ENCODE measurements at places on chromosomes 6 and 20.

DNA sequence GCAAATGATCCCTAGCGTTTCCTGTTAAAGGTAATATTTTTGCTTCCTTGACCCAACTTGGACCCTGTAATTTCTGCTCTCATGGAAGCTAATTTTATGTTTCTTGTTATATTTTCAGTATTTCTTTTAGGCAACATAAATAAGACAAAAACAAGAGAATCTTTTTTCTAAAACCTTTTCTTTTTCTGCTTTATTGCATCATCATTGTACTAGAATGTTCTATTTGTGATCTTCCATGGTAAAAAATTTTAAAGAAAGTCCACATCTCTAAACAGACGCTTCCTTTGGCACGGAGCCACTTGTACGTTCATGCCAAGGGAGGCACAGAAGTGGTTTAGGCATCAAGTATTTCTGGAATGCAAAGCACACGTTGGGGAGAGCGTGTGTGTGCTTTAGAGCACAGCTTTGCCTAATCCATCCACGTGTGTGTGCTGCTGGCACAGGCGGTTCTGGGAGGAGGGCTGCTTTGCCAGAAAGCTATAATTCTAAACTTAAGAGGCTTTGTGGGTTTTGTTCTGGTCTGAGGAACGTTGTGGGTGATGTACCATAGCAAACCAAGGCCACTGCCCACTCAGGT is 98.3 kb downstream of the SASH1 start:
- DNase-seq: no peak

- no peak for DNase-seq
These were observed 8.9 kb upstream of the QKI start for GRCh38 chr6:163405412-163406309.

DNA sequence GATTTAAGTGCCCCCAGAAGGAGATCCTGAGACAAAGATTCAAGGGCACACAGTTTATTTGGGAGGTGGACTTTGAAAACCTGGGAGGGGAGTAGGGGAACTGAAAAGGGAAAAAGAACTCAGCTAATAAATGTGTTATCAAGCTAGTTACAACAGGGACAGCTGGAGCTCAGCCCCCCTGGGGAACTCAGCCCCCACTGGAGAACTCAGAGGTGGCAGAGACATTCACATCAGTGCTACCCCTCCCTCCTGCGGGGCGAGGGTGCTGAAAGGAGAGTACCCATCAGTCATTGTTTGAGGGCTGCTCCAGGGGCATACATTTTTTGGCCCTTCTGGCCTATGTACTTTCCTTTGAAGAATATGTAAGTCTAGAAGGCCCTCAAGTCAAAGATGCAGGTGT is 101.4 kb downstream of the LRFN2 start:
- no peak for DNase-seq

DNA sequence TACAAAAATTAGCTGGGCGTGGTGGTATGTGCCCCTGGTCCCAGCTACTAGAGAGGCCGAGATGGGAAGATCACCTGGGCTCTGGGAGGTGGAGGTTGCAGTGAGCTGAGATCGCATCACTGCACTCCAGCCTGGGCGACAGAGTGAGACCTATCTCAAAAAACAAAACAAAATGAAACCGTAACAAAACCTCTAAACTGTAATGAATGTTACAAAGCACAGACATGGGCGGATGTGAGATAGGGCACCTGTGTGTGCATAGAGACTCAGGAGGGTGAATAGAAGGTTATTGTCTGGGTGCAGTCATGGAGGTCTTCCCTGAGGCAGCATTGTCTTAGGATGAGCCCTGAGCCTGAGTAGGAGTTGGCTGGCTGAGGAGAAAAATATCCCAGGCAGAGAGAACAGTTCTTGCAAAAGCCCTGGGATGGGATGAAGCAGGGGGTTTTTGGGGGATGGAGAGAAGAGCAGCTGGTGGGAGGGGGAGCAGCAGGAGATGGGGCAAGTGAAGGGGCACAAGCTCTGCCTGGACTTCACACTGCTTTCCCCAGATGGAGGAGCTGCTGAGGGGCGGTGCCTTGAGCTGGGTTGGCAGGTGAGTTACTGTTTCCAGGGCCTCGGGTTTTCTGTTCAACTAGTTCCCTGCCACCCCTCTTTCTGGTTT is 5.2 kb downstream of the BCAS4 start:
- DNase-seq: no peak

GRCh38 chr6:139374357-139375225 is at the start of gene CITED2:
Gene CITED2 (minus strand): TSS chr6:139374648. CDS start chr6:139373944, 704 bp downstream.
- DNase-seq: peak; percentile 94

- no peak for DNase-seq
These were observed 31.3 kb downstream of the MARCKS start for GRCh38 chr6:113888493-113888892.

GRCh38 chr6:68039641-68040311 is 595.3 kb upstream of the ADGRB3 start:
- DNase-seq: no peak

GRCh38 chr6:89430201-89430962 is 2.6 kb upstream of the ANKRD6 start:
- DNase-seq: peak; percentile 37

- DNase-seq: no peak
These were observed 118.5 kb downstream of the LRRC1 start for GRCh38 chr6:53913286-53913685.

DNA sequence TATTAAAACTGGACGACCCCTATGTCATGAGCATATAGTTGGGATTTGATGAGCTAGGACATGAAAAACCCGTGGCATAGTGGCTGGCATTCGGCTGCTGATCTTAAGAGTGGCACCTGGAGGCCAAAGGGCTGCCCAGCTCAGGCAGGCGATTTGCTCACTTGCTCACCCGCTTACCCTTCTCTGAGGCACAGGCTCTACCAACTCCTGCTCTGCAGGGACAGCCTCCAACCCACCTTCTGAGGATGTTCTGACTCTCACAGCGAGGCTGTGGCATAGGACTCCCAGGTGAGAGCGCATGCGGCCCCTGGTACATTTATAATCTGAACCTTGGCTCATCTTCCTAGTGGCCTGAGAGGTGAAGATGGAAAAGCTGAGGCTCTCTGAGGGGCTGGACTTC is 995 bp downstream of the RSPO4 start:
- DNase-seq: no peak

- DNase-seq: peak; percentile 77
These were observed at the start of gene TSHZ2 for GRCh38 chr20:52972190-52972937. Gene TSHZ2 (plus strand): TSS chr20:52972358. CDS start chr20:52973294, 936 bp downstream.

GRCh38 chr6:148240461-148240840 is 102.2 kb upstream of the SASH1 start:
- no peak for DNase-seq

DNA sequence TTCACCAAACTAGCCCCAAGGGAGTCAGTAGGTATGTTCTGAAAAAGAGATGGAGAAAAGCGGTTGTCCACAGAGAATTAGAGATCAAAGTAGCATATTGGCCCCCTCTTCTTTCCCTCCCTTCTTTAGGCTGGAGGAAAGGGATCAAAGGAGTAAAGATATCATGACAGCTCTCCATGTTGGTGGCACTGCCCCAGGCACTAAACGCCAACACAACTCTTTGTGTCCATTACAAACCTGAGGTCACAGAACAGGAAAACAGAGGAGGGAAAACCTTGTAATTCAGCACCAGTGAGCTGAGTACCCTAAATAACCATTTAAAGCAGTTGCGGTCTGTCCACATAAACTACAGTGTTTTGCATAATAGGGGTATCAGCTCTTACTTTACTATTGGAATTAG is 113.0 kb upstream of the TFAP2D start:
- no peak for DNase-seq

DNA sequence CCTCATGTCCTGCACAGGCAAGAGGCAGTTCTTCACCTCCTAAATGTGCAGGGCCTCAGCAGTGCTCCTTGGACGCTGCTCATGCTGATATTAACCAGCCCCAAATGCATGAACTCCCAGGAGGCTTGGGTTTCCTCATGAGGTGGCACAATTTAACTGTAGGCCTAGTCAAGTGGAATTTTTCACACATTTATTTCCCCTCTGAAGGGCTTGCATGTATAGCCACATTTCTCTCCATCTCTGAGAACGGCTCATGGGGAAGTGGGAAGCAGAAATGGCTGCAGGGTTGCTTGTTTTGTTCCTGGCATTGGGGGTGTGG is 72.8 kb upstream of the PAX1 start:
- no peak for DNase-seq

- no peak for DNase-seq
These were observed 424.2 kb upstream of the SLC35B3 start for GRCh38 chr6:8859501-8859900.

- no peak for DNase-seq
These were observed 9.5 kb upstream of the SLC17A3 start for GRCh38 chr6:25883536-25883935.

GRCh38 chr6:108195209-108195608 is 29.4 kb downstream of the NR2E1 start:
- DNase-seq: no peak

DNA sequence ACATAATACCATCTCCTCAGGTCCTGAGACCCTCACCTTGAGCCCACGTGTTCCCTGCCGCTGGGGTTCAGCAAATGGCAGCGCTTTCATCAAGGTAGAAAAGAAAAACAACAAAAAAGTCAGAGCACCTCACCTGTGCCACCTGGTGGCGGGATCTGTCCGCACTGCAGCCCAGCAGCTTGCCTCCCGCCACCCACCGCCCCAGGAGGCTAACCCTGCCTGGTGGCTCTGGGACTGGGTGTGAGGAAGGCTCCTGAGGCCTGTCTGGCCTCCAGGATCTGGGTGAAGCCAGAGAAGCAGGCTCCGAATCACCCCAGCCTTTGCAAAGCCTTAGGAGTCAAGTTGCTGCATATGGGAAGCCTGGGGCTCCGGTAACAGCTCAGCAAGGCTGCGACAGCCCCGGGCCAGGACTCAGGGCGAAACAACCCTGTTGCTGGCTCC is 270.8 kb downstream of the BMP7 start:
- DNase-seq: peak; percentile 24

DNA sequence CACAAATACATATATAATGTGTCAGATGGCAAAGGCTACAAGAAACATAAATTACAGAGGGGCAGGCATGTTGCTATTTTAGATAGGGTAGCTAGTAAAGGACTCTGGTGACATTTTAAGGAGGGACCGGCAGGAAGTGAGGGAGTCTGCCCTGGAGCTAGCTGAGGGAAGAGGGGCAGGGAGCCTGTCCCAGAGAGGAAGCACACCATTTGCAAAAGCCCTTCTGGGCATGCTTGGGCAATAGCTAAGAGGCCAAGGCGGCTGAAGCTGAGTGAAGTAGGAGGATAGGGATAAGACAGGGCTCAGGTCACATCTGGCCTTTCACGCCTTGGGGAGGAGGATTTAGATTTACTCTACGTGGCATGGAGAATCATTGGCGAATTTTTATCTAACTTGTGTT is 96.2 kb downstream of the RTN4IP1 start:
- DNase-seq: no peak

DNA sequence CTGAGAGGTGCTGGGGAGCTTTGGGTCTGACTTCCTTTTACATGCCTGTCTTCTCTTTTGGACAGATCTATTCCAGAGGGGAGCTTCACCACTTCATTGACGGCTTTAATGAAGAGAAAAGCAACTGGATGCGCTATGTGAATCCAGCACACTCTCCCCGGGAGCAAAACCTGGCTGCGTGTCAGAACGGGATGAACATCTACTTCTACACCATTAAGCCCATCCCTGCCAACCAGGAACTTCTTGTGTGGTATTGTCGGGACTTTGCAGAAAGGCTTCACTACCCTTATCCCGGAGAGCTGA is 13.1 kb downstream of the PRDM1 start:
- no peak for DNase-seq

- no peak for DNase-seq
These were observed 70.1 kb downstream of the RNF144B start for GRCh38 chr6:18457065-18457737.

GRCh38 chr20:53891306-53891894 is 179.0 kb downstream of the BCAS1 start:
- DNase-seq: no peak

GRCh38 chr20:17619351-17620093 is 49.6 kb downstream of the DSTN start:
- DNase-seq: no peak

GRCh38 chr6:34157236-34157830 is 11.4 kb upstream of the GRM4 start:
- DNase-seq: no peak

DNA sequence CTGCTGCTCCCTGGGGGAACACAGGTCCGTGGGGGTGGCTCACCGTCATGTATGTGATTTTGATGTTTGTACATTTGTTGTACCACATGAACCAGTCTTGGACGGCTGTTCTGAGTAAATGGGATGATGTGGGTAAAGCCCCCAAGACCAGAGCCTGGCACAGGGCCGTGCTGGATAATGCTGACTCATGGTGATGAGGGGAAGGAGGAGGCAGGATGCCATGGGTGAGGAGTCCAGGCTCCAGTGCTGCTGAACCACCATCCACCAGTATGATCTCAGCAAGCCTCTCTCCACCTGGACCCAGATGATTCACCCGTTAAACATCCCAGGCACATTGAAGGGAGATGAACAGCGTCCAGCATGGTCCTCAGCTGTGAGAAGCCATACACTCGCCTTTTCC is 9.6 kb upstream of the APCDD1L start:
- no peak for DNase-seq
